ENCODE measurements at places on chromosomes 3 and 15.

DNA sequence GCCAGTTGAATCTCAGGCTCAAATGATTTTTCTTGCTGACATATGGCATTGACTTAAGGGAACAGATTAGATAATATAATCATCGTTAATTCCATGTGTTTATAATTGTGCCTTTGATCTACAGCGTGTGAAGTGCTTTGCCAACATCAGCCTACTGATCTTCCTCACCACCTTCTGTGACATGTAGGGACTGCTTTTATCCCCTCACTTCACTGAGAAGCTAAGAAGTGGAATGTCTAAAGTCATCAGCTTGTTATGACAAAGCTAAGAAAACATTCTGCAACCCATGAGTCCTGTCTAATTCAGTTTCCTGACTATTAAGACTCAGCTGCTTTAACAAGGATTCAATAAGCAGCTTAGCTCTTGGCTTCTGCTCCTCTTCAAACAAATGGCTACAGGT is 106.0 kb downstream of the MYH15 start:
- DNase-seq: peak; percentile 11

GRCh38 chr3:127786353-127787070 is 35.8 kb downstream of the MGLL start:
- peak; percentile 43 for DNase-seq

DNA sequence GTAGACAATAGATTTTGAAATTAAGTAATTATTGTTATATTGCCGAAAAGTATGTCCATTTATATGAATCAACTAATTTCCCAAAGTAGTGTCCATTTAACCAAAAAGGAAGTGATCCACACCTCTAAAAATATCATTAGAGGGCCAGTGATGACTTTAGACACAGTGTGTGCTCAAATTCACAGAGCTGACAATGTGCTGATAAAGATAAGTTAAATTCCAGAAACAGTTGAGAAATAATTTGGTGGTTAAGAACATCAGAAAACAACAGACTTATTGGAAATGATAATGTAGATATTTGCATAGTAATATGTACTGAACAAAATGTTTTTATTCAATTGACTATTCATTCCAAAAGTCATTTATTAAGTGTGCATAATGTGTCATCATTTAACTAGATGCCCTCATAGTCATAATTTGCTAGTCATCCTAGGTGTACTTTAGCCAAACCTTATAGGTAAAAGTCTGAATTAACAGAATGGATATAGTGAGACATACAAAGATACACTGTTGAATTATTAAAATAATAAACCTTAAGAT is 230.2 kb upstream of the ADAMTS9 start:
- no peak for DNase-seq

GRCh38 chr15:98744506-98744905 is 96.2 kb downstream of the IGF1R start:
- DNase-seq: no peak

DNA sequence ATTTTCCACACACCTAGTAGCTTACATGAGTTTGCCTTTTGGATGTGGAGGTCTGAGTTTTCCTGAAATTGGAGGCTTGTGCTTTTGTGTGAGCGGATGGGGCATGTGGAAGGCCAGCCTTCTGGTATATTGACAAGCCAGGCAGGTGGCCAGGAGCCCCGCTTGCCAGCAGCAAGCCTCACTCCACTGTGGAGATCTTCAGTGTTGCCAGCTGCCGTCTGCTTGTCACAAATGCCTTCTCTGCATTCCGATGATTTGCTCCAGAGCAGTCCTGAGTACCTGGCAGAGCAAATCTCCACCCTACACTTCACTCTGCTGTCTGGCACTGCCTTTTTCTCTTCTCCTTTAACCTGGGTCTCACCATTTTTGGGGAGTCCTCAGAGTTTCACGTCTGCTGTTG is 29.1 kb upstream of the CHST2 start:
- DNase-seq: no peak

DNA sequence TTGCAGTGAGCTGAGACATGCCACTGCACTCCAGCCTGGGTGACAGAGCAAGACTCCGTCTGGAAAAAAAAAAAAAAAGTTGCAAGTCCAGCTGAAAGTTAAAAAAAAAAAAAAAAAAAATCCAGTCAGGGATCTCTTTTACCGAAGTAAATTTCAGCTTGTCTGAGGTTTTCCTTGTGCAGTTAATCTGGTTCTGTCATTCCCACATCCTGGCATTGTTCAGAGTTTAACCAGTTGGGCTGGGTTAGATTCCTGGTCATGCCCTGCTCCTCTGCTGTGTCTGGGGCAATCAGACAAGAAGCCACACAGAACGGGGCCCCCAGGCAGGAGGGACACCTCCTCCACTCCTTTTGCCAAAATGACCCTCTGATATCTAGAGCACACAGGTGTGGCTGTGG is 84.1 kb upstream of the KLHL25 start:
- no peak for DNase-seq

GRCh38 chr15:48695827-48696573 is 50.5 kb upstream of the FBN1 start:
- no peak for DNase-seq

DNA sequence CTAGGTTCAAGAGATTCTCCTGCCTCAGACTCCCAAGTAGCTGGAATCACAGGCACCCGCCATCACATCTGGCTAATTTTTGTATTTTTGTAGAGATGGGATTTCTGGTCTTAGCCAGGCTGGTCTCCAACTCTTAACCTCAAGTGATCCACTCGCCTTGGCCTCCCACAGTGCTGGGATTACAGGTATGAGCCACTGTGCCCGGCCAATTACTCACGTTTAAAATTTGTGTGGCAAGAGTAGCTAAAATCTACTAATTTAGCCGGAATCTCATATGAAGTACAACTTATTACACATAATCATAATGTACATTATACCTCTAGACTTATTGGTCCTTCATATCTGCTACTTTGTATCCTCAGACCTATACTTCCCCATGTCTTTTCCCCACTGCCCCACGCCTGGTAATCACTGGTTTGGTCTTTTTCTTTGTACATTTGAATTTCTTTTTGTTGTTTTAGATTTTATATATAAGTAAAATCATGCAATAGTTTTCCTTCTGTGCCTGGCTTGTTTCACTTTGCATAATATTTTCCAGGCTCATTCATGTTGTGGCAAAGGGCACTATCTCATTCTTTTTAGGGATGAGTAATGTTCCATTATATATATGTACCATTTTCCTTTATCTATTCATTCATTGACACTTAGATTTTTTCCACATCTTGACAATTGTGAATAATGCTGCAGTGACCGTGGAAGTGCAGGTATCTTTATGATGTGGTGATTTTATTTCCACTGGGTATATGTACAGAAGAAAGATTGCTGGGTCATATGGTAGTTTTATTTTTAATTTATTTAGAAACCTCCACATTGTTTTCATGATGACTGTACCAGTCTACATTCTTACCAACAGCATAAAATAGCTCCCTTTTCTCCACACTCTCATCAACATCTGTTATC is 605.0 kb upstream of the CBLB start:
- no peak for DNase-seq

- DNase-seq: no peak
Observed at GRCh38 chr15:48032911-48033310, 87.9 kb upstream of the SLC24A5 start.

- DNase-seq: no peak
Observed at GRCh38 chr3:171676601-171677175, 133.6 kb downstream of the PLD1 start.

- no peak for DNase-seq
Observed at GRCh38 chr3:84925571-84925970, 33.2 kb upstream of the CADM2 start.

DNA sequence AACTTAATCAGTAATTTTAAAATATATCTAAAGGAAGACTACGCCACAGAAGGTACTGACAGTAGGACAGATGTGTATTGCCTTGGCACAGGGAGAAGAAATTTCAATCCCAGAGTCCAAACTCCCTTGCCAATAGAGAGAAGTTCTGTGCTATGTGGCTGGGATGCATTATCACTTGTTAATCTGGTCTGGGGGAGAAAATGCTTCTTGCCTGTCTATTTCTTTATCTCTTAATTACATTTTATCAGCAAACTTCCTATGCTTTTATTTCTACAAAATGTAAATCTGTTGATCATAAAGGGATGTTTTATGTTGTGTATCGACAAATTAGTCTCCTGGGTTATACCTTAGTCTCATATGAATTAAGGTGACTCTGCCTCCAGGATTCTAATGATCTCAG is 21.7 kb downstream of the RBMS3 start:
- no peak for DNase-seq

DNA sequence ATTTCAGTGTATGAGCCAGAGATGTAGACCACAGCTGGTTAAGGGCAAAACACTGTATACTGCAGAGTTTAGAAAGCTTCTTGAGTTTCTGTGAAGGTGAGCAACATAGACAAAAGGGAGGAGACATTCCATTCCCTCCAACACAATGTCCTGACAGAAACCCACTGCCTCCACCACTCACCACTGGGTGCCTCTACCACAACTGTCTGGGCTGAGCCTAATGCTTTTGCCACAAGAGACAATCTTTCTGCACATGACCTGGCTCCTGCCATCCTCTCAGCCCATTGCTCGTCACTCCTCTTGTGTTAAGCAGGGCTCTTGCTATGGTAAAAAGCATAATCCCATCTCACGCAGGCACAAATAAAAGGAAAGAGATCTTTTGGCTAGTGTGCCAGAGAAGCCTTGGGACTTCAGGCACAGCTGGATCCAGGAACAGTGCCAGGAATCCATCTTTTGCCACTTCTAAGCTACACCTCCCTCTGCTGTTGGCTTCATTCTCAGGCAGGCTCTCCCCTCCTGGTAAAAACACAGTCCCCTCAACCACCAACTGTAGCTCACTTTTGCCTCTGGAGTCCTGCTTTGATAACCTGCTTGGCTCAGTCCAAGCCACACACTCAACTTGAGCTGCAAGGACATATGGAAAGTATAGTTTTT is 140.6 kb upstream of the PRR20G start:
- DNase-seq: peak; percentile 5

DNA sequence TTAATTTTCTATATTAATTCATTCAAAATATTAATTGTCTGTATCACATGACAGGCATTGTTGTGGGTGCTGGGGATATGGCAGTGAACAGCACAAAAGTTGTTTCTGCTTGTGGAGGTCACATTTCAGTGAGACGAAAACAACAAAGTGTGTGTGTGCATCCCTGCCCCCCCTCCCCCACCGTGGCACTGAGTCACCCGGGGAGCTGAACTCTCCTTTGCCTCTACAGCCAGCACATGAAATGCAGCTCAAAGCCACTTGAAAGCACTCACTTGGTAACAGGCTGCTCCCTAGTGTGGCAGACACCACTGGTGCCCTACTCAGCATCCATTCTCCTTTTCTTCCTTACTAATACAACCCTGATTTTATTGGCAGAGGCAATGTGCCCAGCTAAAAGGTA is 16.9 kb upstream of the SCAMP5 start:
- DNase-seq: no peak

- peak; percentile 74 for DNase-seq
Observed at GRCh38 chr3:25783661-25784512, 644 bp upstream of the NGLY1 start.

DNA sequence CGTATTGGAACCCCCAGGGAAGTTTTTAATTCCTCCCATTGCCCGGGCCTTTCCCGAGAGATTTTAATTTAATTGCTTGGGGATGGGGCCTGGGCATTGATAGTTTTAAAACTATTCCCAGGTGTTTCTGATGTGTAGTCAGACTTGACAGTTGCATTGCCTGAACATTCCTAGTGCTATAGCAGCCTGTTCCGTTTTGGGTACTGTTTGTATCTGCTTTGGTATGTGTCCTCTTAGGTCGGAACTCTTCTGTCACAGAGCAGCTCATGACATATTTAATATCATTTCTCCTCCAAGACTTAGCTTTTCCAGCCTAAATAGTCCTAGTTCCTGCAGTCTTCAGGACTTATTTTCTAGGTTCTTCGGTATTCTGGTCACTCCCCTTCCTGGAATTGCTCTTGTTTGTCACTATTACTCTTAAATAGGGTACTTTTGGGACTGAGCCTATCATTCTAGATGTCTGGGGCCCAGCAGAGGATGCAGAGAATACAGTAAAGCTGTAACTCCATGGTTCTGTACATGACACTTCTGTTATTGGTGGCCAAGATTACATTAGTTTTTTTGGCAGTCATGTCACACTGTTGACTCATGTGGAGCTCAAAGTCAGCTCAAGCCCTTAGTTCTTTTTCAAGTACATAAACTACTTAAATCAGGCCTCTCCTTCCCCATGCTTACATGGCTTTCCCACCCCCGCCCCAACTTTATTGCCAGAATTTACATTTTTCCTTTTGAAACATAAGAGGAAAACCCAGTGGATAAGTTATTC is 81.5 kb downstream of the BBX start:
- DNase-seq: no peak

- DNase-seq: no peak
Observed at GRCh38 chr3:26259176-26259575, 363.4 kb upstream of the LRRC3B start.

DNA sequence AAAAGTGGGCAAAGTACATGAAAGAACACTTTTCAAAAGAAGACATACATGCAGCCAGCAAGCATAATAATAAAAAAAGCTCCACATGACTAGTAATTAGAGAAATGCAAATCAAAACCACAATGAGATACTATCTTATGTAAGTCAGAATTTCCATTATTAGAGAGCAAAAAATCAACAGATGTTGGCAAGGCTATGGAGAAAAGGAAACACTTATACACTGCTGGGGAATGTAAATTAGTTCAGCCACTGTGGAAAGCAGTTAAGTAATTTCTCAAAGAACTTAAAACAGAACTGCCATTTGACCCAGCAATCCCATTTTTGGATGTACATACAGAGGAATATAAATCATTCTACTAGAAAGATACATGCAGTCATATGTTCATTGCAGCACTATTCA is 360.7 kb downstream of the NSUN3 start:
- peak; percentile 12 for DNase-seq

- DNase-seq: peak; percentile 72
Observed at GRCh38 chr3:98986073-98986472, 84.6 kb upstream of the DCBLD2 start.

GRCh38 chr3:52470920-52471319 is 15.5 kb downstream of the NISCH start:
- no peak for DNase-seq

GRCh38 chr15:57541271-57541670 is 50.4 kb upstream of the MYZAP start:
- DNase-seq: no peak

All from cardiac muscle cell (in vitro differentiated cells and primary cell).